ENCODE measurements at places on chromosomes 1 and 21.
A peak's percentile ranks its signal among the peaks of the same experiment; 100 is the strongest.

DNA sequence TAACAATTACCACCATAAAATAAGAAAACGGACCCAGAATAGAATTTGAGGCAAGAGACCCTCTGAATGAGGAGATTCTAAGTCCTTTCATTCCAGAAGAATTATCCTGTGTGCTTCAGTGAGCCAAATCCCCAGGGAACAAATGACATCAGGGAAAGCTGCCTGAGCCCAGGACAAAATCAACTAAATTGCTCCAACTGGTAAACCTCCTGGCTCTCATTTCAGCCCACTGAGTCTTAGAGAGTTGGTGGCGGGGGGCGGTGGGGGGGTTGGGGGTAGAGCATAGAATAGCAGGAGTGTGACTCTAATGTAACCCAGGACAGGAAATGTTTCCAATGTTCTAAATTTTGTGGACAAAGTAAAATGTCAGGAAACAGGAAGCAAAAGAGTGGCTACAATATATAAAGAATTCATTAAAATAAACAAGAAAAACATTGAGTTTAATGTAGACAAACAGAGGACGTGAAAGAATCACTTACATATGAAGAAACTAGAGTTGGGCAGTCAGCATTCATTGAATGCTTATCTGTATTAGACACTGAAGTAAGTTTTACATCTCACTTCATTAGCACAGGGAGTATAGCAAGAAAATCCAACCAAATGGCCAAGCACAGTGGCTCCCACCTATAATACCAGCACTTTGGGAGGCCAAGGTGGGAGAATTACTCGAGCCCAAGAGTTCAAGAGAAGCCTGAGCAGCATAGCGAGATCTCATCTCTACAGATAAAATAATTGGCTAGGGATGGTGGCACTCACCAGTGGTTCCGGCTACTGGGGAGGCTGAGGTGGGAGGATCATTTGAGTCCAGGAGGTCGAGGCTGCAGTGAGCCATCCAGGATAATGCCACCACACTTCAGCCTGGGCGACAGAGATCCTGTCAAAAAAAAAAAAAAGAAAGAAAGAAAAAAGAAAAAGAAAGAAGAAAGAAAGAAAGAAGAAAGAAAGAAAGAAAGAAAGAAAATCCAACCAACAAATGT is 75.1 kb downstream of the DHRS3 start:
- DNase-seq: no peak

DNA sequence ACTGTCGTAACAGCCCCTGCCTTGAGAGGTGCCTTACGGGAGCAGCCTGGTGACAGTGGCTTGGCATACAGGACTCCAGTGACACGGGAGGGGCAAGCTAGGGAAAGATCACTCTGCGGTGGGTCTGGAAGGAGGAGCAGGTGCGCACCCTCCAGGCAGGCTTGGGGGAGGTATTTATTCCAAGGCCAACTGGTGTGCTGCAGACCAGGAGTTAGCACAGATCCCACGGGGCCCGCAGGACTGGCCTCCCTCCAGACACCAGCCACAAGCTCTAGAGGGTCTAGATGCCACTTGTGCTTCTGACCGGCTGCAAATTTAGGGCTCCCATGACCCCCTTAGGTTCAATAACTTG is 22.1 kb downstream of the PSEN2 start:
- DNase-seq: no peak

- no peak for DNase-seq
These were observed 45.5 kb downstream of the TP73 start for GRCh38 chr1:3697810-3698209.

DNA sequence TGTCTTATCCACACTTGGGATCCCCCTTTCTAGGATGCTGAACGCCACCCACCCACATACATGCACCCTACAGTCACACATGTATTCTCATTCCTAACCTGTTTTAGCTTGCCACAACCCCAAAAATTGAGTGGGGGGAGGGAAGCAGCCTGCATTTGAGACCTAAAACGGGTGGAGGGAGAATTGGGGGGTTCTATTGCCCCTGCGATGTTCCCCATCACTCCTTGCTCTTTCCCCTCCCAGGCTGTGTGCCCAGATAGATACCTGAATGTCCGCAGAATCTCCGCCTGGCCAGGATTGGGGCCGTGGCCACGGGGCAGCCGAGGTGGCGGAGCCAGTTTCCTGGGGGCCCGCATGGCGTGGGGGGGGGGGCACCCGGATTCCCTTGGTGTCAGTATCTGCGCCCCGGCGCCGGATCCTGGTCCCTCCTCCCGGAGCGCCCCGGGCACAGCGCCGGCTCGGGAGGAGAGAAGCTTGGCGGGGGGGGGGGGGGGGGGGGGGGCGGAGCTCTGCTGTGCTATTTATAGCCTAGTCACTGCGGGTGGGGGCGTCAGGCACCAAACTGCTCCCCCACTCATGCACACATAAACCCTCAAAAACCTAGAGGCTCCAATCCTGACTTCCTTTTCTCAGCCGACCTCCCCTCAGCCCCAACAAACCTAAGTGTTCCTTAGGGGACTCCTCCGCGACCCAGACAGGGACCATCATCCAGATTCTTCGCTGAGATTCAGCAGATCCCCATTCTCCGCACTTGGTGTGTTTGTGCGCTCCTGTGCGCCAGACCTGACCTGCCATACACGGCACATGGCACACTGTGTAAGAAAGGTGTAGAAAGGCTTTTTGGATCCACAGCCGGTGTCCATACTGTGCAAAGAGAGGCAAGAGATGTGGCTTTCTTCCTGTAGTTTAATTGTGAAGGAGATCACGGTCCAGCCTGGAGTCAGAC is 1.9 kb downstream of the ANKRD34A start:
- no peak for DNase-seq

- peak; percentile 39 for DNase-seq
These were observed 7.7 kb upstream of the CDC42 start for GRCh38 chr1:22044690-22045420.

DNA sequence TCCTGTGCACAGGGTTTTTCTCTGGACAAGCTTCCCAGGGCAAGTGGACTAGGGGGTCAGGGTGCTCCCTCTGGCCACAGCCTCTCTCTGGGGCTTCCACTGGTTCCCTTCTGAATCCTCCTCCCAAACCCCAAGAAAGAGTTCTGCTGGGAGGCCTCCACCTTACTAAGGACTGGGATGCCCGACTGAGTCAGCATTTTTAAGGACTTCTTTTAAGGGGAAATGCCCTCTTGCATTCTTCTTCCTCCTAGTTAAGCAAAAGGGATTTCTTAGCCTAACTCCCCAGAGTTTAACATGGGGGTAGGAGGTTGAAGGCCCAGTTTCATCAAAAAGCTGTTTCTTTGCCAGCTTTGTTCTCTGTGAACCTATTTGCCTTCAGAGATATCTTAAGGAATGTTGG is 99.7 kb upstream of the KRTAP19-8 start:
- DNase-seq: no peak

DNA sequence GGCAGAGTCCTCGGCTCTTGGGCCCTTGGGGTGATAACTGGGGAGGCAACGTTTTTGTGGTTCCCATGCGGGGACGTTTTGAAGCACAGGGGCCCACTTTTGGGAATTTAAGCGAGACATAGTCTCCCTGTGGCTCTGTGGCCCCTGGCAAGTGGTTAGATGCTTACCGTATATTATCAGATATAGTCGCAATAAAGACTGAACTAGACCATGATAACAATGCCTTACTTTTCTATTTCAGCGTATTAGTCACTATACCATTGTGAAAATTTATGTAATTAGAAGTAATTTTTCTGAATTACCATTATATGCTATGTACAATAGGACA is 538 bp upstream of the RCAN1 start:
- no peak for DNase-seq

DNA sequence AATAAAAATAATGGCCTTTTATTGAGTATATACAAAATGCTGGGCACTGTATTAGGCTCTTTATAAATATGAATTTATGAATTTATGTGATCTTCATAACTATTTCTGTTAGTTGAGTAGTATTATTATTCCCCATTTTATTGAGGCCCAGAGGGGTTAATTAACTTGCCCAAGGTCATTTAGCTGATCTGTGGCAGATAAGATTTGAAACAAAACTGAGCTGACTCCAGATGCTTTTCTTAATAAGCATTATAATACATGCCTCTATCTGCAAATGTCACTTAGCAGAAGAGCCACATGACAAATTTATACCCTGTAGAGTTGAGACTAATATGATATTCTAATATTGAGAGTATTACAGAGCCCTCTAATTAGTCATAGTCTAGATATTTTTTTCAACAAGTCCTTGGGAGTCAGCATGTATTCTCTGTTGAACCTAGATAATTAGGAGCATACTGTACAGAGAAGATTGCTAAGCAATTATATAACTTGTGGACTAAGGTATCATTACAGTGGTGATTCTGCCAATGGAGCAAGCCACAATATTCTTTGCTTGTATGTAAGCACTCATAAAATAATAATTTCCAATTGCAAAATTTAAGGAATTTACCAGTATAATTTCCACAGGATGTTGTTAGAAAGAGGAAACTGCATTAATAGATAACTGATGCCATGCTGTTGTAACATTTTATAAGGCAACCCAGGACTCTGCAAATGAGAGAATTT is 112.0 kb downstream of the LRRC40 start:
- DNase-seq: no peak

GRCh38 chr1:112879834-112880233 is 76.2 kb downstream of the SLC16A1 start:
- DNase-seq: no peak

GRCh38 chr1:193325771-193326170 is 139.4 kb upstream of the B3GALT2 start:
- no peak for DNase-seq

- DNase-seq: no peak
These were observed 10.7 kb downstream of the PLA2G5 start for GRCh38 chr1:20080441-20081352.

DNA sequence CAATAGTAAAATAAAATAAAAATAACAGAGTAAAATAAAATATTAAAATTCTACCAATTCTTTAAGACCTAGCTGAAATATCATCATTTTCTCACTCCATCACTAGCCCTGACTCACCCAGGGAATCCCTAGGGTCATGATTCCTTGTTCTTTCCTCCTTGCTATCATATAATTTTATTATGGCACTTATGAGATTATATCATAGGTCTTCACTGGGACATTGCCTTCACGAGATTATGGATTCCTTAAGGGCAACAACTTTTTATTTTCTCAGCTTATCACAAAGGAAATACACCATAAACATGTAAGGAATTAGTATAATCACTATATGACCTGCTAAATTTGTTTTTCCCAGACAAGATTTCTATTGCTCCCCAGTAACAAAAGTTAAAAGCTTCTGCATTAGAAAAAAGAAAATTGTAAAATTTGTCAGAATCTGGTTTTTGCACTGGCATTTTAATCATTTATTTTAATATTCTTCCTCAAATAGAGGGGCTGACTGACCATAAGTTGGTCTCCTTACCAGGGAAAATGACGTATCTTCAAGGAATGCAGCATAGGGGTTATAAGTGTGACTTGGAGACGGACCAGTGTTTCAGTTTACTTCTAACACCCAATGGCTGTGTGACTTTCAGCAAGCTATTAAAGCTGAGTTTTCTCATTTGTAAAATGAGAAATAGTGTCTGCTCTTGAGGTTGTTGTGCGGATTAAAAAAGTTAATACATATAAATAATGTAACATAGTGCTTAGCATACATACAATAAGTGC is 8.8 kb upstream of the CLCA4 start:
- DNase-seq: no peak

GRCh38 chr1:17667641-17668040 is 87.5 kb upstream of the ACTL8 start:
- DNase-seq: no peak

GRCh38 chr1:8671306-8671917 is 146.0 kb downstream of the RERE start:
- peak; percentile 48 for DNase-seq

GRCh38 chr21:43304621-43305335 is 122.2 kb downstream of the SIK1 start:
- DNase-seq: no peak

- DNase-seq: no peak
These were observed 631.9 kb upstream of the PKN2 start for GRCh38 chr1:88052167-88052566.

DNA sequence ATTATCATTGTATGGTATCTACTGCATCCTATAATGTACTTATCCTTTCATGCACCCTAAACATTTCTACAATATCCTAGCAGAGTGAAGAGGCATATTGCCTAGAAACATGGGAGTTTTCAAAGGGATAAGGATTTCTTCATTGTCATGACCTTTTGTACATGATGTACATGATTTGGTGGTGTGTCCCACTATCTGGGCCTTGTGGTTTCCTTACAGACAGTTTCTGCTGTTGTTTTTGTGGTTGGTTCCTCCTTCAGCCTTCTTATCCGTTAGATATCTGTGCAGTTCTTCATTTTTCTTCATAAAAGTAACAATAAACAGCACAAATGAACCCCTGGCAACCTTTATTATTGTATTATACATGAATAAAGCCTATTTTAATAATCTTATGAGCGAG is 70.4 kb upstream of the BACH1 start:
- no peak for DNase-seq

DNA sequence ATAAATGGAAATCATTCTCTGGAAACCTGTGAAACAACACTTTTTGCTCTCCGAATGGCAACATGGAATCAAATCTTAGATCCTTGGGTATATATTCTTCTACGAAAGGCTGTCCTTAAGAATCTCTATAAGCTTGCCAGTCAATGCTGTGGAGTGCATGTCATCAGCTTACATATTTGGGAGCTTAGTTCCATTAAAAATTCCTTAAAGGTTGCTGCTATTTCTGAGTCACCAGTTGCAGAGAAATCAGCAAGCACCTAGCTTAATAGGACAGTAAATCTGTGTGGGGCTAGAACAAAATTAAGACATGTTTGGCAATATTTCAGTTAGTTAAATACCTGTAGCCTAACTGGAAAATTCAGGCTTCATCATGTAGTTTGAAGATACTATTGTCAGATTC is 45.7 kb downstream of the PTGFR start:
- no peak for DNase-seq

DNA sequence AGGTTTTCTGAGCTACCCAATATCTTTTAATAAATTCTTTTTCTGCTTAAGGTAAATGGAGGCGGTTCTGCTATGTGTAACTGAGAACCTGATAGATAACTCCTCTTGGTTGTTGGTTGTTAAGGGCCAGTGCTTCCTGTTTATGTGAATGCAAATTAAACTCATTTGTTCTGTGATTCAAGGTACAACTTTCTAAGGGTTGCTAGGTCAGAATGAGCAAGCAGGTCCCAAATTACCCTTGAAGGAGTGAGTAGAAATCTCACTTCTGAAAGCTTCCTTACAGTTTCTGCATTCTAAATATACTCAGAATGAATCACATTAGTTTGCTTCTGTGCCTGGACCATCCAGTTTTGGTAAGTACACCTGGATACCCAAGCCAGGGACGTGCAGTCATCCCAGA is 15.5 kb upstream of the FAM78B start:
- no peak for DNase-seq

DNA sequence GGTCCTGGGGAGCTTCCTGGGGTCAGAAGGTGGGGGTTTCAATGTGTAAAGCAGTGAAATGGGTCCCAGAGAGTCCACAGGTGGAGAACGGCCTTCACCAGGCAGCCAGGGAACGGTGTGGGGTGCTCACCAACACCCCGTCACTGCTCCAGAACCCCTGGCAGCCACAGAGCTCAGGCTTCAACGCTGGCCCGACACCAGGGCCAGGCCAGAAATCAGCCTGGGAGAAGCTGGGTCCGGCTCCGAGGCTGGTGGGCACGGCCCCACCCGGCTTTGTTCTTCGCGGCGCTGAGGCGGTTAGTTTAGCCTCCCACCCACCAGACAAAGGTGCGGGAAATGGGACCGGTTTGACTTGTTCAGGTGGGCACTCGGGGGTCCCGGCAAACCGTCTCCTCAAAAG is 24.8 kb upstream of the C1orf159 start:
- no peak for DNase-seq

- no peak for DNase-seq
These were observed 5.8 kb upstream of the KCNJ15 start for GRCh38 chr21:38250991-38251418.
